CMK (cell line): ENCODE measurements at places on chromosomes 16 and 17.

GRCh38 chr17:9195411-9195810 is 174.1 kb downstream of the NTN1 start:
- no peak for DNase-seq

- no peak for DNase-seq
These were observed 123.1 kb upstream of the EEF2KMT start for GRCh38 chr16:5220705-5221104.

DNA sequence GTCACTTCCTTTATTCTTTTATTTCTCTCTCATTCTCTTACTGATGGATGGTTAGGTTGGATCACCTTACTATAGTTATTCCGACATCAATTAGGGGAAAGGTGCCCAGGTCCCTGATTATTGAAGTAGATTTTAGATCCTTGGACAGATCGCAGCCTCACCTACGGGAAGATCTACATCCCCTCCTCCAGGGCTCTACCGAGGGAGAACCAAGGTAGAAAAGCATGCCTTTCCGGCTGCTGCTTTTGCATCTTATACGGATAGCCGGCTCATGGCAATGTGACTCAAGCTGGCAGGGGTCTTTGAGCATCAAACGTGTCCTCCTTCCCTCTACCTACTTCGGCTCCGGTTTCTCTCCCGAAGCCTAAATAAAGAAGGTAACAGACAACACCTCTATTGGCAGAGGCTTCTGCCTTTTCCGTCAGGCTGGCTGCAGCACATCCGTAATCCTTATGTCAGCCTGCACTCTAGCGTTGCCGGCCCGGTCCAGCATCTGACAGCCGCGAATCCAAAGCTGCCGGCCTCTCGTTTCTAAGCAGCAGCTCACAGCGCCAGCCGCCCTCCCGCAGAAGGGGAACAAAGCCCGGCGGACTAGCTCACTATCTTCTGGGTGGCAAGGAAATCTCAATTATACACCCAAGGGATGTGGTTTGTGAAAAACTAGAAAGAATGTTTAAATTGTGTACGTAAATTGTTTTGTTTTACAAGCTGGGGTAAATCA is 46.9 kb downstream of the IRX6 start:
- DNase-seq, result no peak

DNA sequence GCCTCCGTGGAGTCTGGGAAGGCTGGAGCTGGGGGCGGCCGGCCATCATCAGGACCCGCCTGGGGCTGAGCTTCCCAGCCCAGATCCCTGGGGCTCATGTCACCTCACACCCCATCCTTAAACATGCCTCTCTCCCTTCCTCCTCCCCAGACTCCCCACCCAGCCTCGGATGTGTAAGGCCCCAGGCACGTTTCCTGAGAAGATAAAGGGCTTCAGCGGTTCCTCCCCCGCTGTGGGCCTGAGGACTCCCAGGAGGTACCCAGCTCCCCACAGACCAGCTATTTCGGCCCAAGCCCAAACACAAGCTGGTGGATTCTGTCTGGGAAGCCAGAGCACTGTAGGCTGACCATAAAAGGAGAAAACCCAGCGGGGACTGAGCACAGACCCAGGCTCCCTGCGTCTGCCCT is 49.2 kb downstream of the MYH11 start:
- DNase-seq, result peak; percentile 31

DNA sequence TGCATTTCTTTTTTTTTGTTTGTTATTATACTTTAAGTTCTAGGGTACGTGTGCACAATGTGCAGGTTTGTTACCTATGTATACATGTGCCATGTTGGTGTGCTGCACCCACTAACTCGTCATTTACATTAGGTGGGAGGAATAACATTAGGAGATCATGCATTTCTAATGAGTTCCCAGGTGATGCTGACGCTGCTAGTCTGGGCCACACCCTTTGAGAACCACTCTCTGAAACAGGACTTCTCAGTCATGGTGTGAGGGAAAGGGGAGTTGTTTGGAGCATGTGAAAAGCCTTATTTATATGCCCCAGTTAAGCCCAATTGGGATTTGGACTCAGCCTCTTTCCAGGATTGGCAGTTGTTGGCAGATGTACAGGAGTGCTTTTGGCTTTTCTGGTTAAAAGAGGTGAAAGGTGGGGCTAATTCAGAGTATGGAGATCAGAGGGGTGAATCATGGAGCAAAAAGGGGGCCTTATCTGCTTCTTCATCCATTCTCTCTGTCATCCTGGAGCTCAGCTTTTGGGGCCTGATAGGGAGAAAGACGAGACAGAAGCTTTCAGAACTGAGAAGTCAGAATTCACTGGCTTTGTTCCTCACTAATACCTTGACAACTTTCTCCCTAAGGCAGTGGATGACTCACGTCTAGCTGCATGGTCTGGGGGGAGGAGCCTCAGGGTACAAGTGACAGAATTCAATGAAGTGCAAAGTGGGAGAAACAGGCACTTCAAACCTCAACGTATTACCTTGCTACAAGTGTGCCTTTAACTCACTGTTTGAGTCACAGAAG is 180.0 kb upstream of the CACNG3 start:
- DNase-seq, result no peak

- DNase-seq, result no peak
These were observed 45.5 kb upstream of the NLK start for GRCh38 chr17:27997044-27997401.

GRCh38 chr17:57405491-57406072 is 149.3 kb downstream of the MSI2 start:
- DNase-seq, result no peak

GRCh38 chr16:2511996-2512734 is 1.6 kb upstream of the ATP6V0C start:
- no peak for DNase-seq

GRCh38 chr16:25713785-25714570 is 22.2 kb downstream of the HS3ST4 start:
- no peak for DNase-seq

GRCh38 chr17:56031636-56032035 is 121.6 kb upstream of the ANKFN1 start:
- DNase-seq, result no peak

GRCh38 chr17:17605729-17606088 is 14.2 kb upstream of the PEMT start:
- DNase-seq, result no peak

GRCh38 chr17:75807861-75808260 is 23.3 kb downstream of the UNK start:
- DNase-seq, result no peak

- peak; percentile 86 for DNase-seq
These were observed at the start of gene QPRT for GRCh38 chr16:29678691-29679267. TSS of gene QPRT (plus strand) at chr16:29679180. CDS start at chr16:29679198, 18 bp downstream.

GRCh38 chr16:86408685-86409084 is 101.6 kb upstream of the FOXF1 start:
- no peak for DNase-seq

- no peak for DNase-seq
These were observed 27.8 kb downstream of the PKD1L3 start for GRCh38 chr16:71972356-71972755.

DNA sequence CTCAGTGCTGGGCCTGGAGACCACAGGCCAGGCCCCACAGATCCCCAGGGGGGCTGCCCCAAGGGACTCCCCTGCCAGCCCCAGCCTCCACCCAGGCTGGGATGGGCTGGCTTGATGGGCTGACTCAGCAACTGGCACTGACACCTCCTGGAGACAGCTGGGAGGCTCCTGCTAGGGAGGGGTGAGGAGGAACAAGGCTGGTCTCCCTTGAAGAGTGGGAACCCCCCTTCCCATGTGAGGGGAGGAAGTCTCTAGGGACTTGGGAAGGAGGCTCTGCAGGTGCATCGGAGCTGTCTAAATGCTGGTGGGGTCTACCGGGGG is 10.4 kb downstream of the NHERF1 start:
- DNase-seq, result no peak
